Activated T-helper 1 cell treated with anti-CD3 and anti-CD28 coated beads, Interleukin-12 subunit alpha, Interleukin-12 subunit beta, Interleukin-2, Interleukin-4 antibody, amounts not matched to agents 30 ng/mL and 10 ng/mL and 1 ng/mL, durations not matched to agents 14 hours and 24 hours and 36 hours (primary cell): ENCODE measurements at places on chromosomes 12 and 14. TPM values are rescaled to one million over a fixed set of nuclear protein-coding genes. Genes with fewer than 3 reads are reported as not detected.

GRCh38 chr12:93773122-93773871, 96.1 kb downstream of the CRADD start:
- peaks cover 15% of the 10 kb centered on the region for H3K36me3 ChIP-seq
- no peak for DNase-seq
- H3K27me3 ChIP-seq, result peaks cover 3% of the 10 kb centered on the region
- H3K4me1 ChIP-seq, result peaks cover 46% of the 10 kb centered on the region
- H3K4me3 ChIP-seq, result no peak overlapping the region
- no peak overlapping the region for H3K27ac ChIP-seq

WDR89 gene
- total RNA-seq, result 26.8 and 27.4 TPM in 2 replicates

- no peaks in the 10 kb centered on the region for H3K4me1 ChIP-seq
- H3K27ac ChIP-seq, result no peak overlapping the region
- no peaks in the 10 kb centered on the region for H3K27me3 ChIP-seq
- no peaks in the 10 kb centered on the region for H3K36me3 ChIP-seq
- H3K4me3 ChIP-seq, result no peak overlapping the region
These were observed 203.6 kb downstream of the NUAK1 start for GRCh38 chr12:105935106-105935505.

ANKS1B gene
- 2.8 TPM in 2 replicates for total RNA-seq

KRT82 gene
- not detected in 2 replicates for total RNA-seq

- H3K4me1 ChIP-seq, result peaks cover 18% of the 10 kb centered on the region
- H3K36me3 ChIP-seq, result peaks cover 42% of the 10 kb centered on the region
- H3K27me3 ChIP-seq, result no peaks in the 10 kb centered on the region
- no peak for DNase-seq
- peak overlapping the region; percentile 56 for H3K27ac ChIP-seq
These were observed 38.7 kb downstream of the DEGS2 start for GRCh38 chr14:100120522-100121269.

DNA sequence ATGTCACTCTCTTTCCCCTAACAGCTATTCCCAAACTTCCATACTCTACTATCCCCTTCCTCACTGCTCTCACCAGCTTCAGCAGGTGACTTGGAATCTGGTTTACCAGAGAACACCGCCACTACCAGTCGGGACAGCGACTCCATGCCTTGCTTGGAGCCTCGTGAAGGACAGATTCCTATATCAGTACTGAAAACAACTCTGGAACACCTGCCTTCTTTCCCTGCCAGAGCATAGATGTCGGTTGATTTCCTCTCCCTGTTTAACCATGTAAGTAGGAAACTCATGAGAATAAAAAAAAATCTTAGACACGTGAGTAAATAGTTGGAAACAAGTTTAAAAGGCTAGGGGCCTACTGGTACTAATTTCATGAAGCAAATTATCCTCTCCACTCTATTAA, 219.5 kb upstream of the ABCD2 start:
- H3K36me3 ChIP-seq, result no peaks in the 10 kb centered on the region
- no peak overlapping the region for H3K4me3 ChIP-seq
- DNase-seq, result no peak
- no peaks in the 10 kb centered on the region for H3K27me3 ChIP-seq
- no peak overlapping the region for H3K27ac ChIP-seq
- no peaks in the 10 kb centered on the region for H3K4me1 ChIP-seq

- peak overlapping the region; percentile 99 for H3K27ac ChIP-seq
- peaks cover 64% of the 10 kb centered on the region for H3K4me1 ChIP-seq
- H3K4me3 ChIP-seq, result peak overlapping the region; percentile 94
- peaks cover 41% of the 10 kb centered on the region for H3K36me3 ChIP-seq
These were observed 842 bp downstream of the OAS2 start for GRCh38 chr12:112979041-112979680.

DNA sequence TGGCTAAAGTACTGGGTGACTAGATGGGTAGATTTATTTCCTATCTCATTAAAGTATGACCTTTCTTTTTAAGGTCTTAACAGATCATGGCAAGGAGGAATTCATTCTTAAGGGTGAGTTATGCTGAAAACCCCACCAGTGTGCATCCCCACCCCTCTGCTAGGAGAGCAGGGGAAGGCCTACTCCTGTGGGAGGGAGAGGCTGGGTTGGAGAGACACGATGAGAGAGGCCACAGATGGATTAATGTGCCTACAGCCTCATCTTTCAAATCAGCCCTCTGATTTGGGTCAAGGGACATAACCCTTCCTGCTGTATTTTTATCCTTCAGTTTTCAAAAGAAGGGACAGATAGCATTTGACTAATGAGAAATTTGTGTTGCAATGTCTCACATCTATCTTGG, 185.5 kb downstream of the SSPN start:
- H3K36me3 ChIP-seq, result peaks cover 19% of the 10 kb centered on the region
- H3K4me3 ChIP-seq, result no peak overlapping the region
- H3K27ac ChIP-seq, result no peak overlapping the region
- DNase-seq, result no peak

- H3K4me1 ChIP-seq, result no peaks in the 10 kb centered on the region
- H3K27ac ChIP-seq, result no peak overlapping the region
- no peak overlapping the region for H3K4me3 ChIP-seq
These were observed 12.8 kb downstream of the ZFHX2 start for GRCh38 chr14:23538785-23539184.

- H3K4me1 ChIP-seq, result no peaks in the 10 kb centered on the region
- no peaks in the 10 kb centered on the region for H3K36me3 ChIP-seq
- H3K4me3 ChIP-seq, result no peak overlapping the region
- no peak overlapping the region for H3K27ac ChIP-seq
- no peaks in the 10 kb centered on the region for H3K27me3 ChIP-seq
- no peak for DNase-seq
These were observed 519.8 kb upstream of the FLRT2 start for GRCh38 chr14:85010186-85010585.

PKP2 gene
- total RNA-seq, result not detected in 2 replicates

OR6J1 gene
- not detected in 2 replicates for total RNA-seq

LMBR1L gene
- total RNA-seq, result 50.4 and 52.5 TPM in 2 replicates

- peaks cover 1% of the 10 kb centered on the region for H3K36me3 ChIP-seq
- peaks cover 2% of the 10 kb centered on the region for H3K27me3 ChIP-seq
- no peak for DNase-seq
- H3K27ac ChIP-seq, result no peak overlapping the region
- no peak overlapping the region for H3K4me3 ChIP-seq
These were observed 51.9 kb downstream of the DAAM1 start for GRCh38 chr14:59240356-59240755.

DNA sequence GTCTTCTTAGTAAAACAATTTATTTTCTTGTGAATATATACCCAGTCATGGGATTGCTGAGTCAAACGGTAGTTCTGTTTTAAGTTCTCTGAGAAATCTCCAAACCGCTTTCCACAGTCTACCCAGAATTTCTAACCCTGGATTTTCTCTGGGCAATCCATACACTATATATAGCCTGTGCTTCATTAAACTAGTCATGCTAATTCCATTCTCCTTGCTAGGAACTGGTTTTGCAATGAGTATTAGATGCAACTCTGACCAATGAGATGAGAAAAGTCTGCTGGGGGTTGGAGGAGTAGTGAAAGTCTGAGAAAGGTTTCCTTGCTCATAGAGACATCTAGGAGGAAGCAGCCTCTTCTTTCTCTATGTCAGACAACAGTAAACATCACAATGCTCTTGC, 196.1 kb upstream of the CDKN3 start:
- no peaks in the 10 kb centered on the region for H3K27me3 ChIP-seq
- no peak for DNase-seq
- H3K4me1 ChIP-seq, result no peaks in the 10 kb centered on the region
- no peak overlapping the region for H3K4me3 ChIP-seq
- H3K36me3 ChIP-seq, result no peaks in the 10 kb centered on the region
- no peak overlapping the region for H3K27ac ChIP-seq

THAP2 gene
- total RNA-seq, result 5.7 and 5.9 TPM in 2 replicates

RILPL2 gene
- total RNA-seq, result 20.1 and 20.6 TPM in 2 replicates

GRCh38 chr14:95300697-95301526, 18.8 kb downstream of the CLMN start:
- H3K27ac ChIP-seq, result no peak overlapping the region
- H3K36me3 ChIP-seq, result no peaks in the 10 kb centered on the region
- no peak for DNase-seq
- H3K4me3 ChIP-seq, result no peak overlapping the region

GRCh38 chr12:49521389-49521788, 17.4 kb upstream of the KCNH3 start:
- H3K27me3 ChIP-seq, result no peaks in the 10 kb centered on the region
- H3K4me3 ChIP-seq, result no peak overlapping the region
- peaks cover 10% of the 10 kb centered on the region for H3K36me3 ChIP-seq
- H3K4me1 ChIP-seq, result peaks cover 9% of the 10 kb centered on the region

ACSS3 gene
- not detected in 2 replicates for total RNA-seq

FGF23 gene
- not detected in 2 replicates for total RNA-seq

GRCh38 chr12:94561943-94562411, 88.4 kb downstream of the TMCC3 start:
- H3K4me1 ChIP-seq, result no peaks in the 10 kb centered on the region
- H3K4me3 ChIP-seq, result no peak overlapping the region
- no peak overlapping the region for H3K27ac ChIP-seq
- no peak for DNase-seq

DNA sequence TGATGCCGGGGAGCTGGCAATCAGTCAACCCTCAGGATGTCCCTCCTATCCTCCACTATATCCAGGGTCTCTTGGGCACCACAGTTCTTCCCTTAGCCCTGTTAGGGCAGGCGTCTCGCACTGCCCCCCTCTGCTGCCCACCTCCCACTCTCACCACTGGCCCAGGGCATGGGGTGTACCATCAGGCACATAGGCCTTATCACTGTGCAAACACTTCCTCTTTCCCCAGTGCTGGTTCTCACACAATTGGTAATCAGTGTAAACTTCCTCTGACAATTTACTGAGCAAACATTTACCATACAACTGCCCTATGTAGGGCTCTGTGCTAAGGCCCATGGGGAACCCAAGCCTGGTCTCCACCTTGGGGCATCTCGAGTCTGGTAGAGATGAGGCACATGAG, 20.1 kb upstream of the TMED10 start:
- no peak for DNase-seq
- no peak overlapping the region for H3K27ac ChIP-seq
- H3K36me3 ChIP-seq, result no peaks in the 10 kb centered on the region
- peaks cover 7% of the 10 kb centered on the region for H3K4me1 ChIP-seq
- H3K4me3 ChIP-seq, result no peak overlapping the region
- peaks cover 10% of the 10 kb centered on the region for H3K27me3 ChIP-seq

GRCh38 chr12:58918469-58918844, 1.8 kb downstream of the LRIG3 start:
- H3K27ac ChIP-seq, result no peak overlapping the region
- no peak overlapping the region for H3K4me3 ChIP-seq
- no peaks in the 10 kb centered on the region for H3K36me3 ChIP-seq
- no peak for DNase-seq

DNA sequence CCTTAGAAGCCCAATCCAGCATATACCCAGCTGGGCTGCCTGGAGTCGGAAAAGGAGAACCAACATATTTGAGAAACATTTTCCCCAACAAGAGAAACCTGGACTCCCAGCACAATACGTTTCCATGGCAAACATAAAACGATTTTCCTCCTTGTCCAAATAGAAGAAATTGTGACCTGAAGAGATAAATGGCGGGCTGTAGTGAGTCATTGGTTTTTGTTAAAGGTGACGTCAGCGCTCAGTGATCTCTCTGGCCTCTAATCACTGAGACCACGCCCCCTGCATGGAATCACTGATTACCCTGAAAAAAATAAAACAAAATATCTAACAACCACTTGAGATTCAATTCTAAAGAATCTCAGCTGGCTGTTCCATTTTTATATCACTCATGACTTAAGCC, 6.0 kb downstream of the CCDC60 start:
- no peak overlapping the region for H3K27ac ChIP-seq
- no peaks in the 10 kb centered on the region for H3K4me1 ChIP-seq
- DNase-seq, result no peak

GALNT16 gene
- total RNA-seq, result 0.02 and 0.05 TPM in 2 replicates

- H3K4me3 ChIP-seq, result no peak overlapping the region
- H3K27ac ChIP-seq, result no peak overlapping the region
- H3K36me3 ChIP-seq, result no peaks in the 10 kb centered on the region
- peaks cover 6% of the 10 kb centered on the region for H3K4me1 ChIP-seq
- peaks cover 5% of the 10 kb centered on the region for H3K27me3 ChIP-seq
- no peak for DNase-seq
These were observed 187.8 kb downstream of the DACT1 start for GRCh38 chr14:58825606-58826005.

PRR4 gene
- total RNA-seq, result 1.9 and 3.6 TPM in 2 replicates

- H3K4me3 ChIP-seq, result no peak overlapping the region
- no peaks in the 10 kb centered on the region for H3K36me3 ChIP-seq
- no peaks in the 10 kb centered on the region for H3K27me3 ChIP-seq
- no peak for DNase-seq
- H3K4me1 ChIP-seq, result no peaks in the 10 kb centered on the region
These were observed 227.9 kb downstream of the SLC25A21 start for GRCh38 chr14:36944307-36945010.

- no peak for DNase-seq
- H3K27me3 ChIP-seq, result peaks cover 1% of the 10 kb centered on the region
- H3K27ac ChIP-seq, result no peak overlapping the region
- H3K36me3 ChIP-seq, result no peaks in the 10 kb centered on the region
These were observed 6.8 kb upstream of the SERPINA3 start for GRCh38 chr14:94605361-94605760.

DNA sequence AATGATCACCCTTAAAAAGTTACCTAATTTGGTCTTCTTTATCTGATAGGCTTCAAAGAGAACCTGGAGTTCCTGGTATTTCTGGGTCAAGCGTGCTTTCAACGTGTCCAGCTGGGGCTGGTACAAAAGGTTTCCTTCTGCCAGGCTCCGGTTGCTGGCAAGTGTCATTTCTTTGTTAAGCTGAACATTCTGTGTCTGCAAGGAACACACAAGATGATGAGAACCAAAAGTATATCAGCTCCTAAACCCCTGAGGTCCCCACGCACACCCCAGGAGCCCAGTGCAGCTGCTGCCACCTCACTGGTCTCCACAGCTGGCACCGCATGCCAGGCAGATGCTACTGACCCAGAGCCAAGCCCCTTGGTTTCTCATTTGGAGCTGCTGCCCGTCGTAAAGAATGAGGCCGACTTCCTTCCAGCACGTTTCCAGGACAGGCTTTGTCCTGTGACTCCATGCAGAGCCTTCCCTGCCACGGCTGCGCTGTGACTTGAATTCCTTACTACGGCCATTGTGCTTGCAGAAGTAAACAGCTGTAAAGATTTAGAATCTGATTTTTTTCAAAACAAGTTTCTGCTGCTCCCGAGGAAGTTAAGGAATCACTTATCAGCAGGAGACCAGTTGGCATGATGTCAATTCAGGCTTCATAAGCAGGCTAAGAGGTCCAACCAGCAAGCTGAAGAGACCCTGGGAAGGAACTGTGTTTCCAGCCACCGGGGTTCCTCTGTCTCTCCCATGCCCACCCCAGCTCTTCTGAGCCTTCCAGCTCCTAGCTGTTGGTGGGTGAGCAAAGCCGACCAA, 24.9 kb downstream of the VPS37B start:
- no peak overlapping the region for H3K27ac ChIP-seq
- H3K36me3 ChIP-seq, result peaks cover 46% of the 10 kb centered on the region
- peak overlapping the region; percentile 67 for H3K4me3 ChIP-seq
- H3K27me3 ChIP-seq, result peaks cover 8% of the 10 kb centered on the region
- no peak for DNase-seq

GRCh38 chr12:5222011-5222461, 178.4 kb downstream of the KCNA5 start:
- H3K4me1 ChIP-seq, result peaks cover 8% of the 10 kb centered on the region
- H3K4me3 ChIP-seq, result no peak overlapping the region
- no peak for DNase-seq
- H3K27me3 ChIP-seq, result peaks cover 5% of the 10 kb centered on the region
- H3K27ac ChIP-seq, result no peak overlapping the region
